ENCODE measurements at places on chromosomes 16 and 17.

GRCh38 chr16:58138852-58139251 lies 9.7 kb upstream of the CFAP20 start:
- no peak for DNase-seq

DNA sequence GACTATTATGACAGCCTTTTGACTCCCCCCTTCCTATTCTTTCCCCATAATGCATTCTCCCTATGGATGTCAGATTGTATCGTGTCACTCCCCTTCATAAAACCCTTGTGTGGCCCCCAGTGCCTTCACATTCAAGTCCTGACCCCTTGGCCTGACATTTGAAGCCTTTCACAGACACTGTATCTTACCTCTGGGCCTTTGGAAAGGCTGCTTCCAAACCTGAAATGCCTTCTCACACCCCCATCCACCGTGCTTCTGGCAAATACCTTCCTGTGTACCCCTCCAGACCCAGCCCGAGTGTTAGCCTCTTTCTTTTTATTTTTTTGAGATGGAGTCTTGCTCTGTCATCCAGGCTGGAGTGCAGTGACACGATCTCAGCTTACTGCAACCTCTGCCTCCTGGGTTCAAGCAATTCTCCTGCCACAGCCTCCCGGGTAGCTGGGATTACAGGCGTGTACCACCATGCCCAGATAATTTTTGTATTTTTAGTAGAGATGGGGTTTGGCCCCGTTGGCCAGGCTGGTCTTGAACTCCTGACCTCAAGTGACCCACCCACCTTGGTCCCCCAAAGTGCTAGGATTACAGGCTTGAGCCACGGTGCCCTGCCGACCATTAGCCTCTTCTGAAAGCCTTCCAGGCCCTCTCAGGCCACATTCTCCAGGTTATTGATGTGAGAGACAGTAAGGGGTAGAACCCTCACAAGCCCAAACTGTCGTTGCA lies 2.1 kb downstream of the ARMC5 start:
- DNase-seq = no peak

GRCh38 chr16:73026754-73027684 lies 20.9 kb downstream of the ZFHX3 start:
- no peak for DNase-seq

DNA sequence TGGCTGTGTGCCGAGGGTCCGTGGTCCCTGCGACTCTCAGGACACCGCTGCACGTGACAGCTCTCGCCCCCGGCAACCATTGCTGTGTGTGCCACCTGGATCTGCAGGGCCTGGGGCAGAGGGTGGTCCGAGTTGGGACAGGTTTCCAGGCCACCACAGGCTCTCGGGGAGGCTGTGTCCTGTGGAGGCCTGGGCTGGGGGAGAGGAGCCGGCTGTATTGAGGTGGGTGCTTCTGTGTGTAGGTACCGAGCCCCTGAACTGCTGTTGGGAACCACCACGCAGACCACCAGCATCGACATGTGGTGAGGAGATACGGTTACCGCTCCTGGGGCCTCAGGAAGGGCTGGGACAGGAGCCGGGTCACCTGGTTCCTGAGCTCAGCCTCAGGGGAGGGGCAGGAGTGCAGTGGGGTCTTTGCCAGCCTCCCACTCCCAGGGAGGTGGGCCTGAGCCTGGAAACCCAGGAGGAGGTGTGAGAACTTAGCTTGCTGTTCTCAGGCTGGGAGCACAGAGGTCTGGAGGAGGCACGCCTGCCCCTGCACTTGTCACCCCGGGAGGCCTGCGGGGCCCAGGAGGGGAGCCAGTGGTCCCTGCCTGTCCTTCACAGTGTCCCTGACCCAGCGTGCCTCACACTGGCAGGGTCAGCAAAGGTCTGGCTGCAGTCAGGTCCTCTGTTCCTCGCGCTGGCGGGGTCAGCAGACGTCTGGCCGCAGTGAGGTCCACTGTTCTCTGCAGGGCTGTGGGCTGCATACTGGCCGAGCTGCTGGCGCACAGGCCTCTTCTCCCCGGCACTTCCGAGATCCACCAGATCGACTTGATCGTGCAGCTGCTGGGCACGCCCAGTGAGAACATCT lies 7.3 kb downstream of the SPATA2L start:
- no peak for DNase-seq

DNA sequence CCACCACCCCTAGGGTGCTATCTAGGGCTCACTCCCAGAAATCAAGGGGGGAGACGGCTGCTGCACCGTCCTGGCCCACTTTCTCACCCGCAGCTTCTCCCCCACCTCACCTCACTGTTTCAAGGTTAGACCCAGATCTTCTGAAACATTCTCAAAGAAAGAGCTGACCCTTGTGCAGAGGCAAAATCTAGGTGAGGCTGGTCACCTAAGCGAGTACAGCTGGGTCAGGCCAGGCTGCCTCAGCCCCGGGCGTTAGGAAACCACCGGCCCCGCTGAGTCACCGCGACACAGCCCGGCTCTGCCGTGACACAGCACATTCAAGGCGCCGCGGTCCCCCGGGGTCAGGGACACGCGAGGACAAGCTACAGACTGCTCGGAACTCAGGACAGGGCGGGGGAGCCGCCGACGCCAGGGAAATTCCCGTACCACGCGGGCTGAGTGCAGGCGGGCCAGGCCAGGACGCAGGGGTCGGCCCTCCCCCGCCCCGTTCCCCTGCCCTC lies 27.1 kb downstream of the GNPTG start:
- peak; percentile 73 for DNase-seq

DNA sequence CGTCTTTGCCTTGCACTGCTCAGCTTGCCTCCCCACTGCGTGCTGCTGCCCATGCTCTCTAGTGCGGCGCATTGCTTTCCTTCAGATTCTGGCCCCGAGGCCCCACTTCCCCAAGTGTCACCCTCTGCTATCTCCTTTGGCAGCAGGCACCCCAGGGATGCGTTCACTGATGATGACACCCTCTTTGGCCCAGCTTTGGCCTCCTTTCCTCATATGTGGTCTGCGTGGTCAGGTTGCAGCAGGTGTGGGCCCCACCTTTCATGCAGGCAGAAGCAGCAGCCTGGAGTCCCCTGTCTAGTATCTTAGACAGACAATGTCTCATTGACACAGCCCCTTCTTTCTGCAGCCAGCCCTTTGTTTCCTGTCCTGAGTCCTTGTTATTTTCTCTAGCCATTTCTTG lies 4.8 kb upstream of the CCL3 start:
- no peak for DNase-seq

DNA sequence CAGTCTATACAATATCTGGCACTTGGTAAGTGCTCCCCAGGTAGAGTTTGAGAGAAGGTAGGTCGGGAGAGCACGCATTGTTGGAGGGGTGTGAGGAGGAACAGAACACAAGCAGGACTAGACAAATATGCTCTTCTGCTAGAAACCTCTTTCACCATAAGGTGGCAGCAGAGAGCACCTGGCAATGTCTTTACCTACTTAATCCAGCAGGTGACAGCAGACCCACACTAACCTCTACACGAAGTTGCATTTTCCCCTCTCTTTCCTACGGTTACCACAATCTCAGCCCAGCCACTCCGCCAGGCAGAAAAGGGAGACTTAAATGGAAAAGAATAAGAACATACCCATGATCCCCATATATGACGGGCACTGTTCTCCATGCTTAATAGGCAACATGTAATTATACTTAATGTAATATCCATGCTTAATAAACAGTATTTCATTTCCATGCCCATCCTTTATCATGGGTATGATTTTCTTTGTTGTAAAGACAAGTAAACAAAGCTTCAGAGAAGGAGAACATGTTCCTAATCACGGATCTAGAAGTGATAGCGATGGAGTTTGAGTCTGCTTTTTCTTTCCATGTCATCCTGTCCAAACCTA lies 55.1 kb upstream of the CCL2 start:
- DNase-seq = peak; percentile 74

GRCh38 chr16:81558444-81559175 lies 114.0 kb downstream of the CMIP start:
- DNase-seq = no peak

DNA sequence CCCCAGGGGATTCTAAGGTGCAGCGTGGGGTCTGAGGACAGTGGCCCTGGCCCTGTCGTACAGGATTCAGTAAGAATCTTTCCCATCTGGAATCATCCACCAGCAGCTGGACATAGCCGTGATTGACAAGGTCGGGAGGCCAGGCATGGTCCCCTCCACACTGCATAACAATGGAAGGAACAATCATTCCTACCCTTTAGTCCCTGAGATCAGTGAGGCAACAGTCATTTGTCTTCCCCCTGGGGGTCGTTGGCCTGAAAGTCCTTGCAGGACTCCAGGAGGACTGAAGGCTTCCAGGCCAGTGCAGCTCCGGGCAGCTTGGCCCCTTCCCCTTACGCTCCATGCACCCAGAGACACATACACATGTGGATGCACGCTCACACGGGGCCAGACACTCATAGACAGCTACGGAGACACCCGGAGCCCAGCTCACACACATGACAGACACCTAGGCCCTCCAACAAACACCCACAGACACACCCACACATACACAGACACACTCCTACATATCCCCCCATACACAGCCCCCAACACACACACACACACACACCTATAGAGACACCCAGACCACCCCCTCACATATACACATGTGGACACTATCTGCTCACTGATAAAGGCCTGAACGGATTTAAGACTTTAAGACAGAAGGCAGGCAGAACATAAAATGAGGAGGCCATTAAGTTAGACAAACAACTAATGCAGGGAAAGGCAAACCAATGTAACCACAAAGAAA lies 42.9 kb downstream of the LITAF start:
- no peak for DNase-seq

- DNase-seq = no peak
These were observed 7.0 kb downstream of the CBLN1 start for GRCh38 chr16:49274591-49274990.

GRCh38 chr17:32564325-32564724 lies 77.5 kb downstream of the CDK5R1 start:
- DNase-seq = no peak

- DNase-seq = no peak
These were observed 72.9 kb downstream of the IL21R start for GRCh38 chr16:27474921-27475320.
